ENCODE measurements at places on chromosomes 16 and 17. TPM values are rescaled to one million over a fixed set of nuclear protein-coding genes. Genes with fewer than 3 reads are reported as not detected.

DNA sequence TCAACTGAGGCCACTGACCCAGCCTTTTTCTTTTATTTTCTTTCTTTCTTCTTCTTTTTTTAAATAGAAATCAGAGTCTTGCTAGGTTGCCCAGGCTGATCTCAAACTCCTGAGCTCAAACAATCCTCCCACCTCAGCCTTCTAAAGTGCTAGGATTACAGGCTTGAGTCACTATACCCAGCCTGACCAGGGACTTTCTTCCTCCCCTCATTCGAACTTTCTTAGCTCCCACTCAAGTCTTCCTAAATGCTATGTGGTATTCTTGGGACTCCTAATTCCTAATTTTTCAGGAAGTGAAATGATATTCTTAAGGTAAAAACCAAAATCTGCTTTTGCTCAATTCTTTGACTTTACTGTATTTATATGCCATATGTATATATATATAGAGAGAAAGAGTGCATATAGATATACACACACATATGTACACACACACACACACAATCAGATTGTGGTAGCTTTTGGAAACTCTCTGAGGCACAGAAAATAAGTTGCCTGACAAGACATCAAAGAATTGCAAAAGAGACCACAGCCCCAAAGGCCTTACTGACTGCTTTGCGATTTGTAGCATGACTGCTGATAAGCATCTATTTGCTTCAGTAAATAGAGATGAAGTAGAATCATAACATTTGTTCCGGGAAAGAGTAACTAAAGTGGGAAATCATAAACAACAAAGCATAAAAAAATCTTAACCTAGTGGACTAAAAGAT is 9.5 kb upstream of the AMZ2 start:
- DNase-seq: no peak

DNA sequence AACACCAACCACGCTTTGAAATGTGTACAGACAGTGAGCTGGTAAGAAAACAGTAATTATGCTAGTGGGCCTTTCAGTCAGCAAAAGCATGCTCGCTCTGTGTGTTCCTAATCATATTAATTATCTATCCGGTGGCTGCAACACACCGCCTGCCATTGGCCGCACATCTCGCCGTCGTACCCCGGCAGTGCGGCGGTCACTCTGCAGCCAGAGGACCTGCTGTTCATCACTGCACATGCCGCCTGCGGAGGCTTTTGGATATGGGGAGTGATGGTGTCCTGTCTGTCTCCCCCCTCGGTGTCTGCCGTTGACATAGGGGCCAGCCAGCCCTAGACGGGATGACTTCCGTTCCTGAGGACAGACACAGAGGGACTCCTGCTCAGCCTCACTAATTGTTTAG is 68.5 kb downstream of the RPA1 start:
- DNase-seq: no peak

GRCh38 chr16:12586701-12587100 is 217.0 kb downstream of the CPPED1 start:
- DNase-seq: no peak

DNA sequence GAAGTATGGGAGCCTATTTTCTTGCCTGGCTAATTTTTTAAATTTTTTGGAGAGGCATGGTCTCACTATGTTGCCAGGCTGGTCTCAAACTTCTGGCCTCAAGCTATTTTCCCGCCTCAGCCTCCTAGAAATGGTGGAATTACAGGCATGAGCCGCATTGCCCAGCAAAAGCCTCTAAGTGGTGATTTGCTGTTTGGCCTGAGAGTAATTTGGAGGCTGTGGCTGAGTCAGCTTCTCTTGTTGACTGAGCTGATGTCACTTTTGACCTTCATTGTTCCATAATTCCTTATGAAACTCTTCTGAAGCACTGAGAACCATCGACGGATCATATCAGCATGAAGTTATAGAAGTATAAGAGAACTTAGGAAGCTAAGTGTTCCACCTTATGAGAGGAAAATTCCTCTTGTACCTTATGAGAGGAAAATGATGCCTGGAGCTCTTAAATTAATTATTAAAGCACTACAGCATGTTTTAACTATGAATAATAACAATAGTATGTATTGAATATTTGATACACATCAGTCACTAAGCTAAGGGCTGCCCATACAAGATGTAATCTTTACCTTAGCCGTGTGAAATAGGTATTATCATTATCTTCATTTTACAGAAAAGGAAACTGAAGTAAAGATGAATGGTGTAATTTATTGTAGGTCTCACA is 220.8 kb upstream of the MON1B start:
- DNase-seq: no peak

DNA sequence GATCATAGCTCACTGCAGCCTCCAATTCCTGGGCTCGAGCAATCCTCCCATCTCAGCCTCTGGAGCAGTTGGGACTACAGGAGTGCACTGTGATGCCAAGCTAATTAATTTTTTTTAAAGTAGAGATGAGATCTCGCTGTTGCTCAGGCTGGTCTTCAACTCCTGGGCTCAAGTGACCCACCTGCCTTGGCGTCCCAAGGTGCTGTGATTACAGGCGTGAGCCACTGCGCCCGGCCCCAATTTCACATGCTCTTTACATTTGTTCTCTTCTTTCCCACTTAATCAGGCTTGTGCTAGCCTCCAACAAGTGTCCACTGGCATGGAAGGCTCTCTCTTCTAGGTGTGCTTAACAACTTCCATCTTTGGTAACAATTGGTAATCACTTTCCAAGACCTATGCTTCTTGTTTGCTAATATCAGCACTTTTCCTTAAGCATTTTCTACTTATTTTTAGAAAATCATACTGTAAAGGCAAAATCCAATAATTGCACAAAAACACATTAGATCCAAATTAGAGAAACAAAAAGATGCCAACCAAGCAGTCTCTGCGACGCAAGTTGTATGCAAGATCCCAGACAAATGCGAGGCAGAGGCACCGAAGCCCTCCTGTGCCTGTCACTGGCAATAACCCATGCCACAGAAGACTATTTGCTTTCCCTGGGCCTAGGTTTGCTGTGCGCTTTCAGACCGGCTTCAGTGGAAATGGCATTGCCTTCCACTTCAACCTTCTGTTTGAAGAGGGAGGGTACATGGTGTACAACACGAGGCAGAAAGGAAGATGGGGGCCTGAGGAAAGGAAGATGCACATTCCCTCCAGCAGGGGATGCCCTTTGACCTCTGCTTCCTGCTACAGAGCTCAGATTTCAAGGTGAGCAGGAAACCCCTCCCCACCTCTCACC is 52.6 kb downstream of the NOS2 start:
- DNase-seq: no peak

DNA sequence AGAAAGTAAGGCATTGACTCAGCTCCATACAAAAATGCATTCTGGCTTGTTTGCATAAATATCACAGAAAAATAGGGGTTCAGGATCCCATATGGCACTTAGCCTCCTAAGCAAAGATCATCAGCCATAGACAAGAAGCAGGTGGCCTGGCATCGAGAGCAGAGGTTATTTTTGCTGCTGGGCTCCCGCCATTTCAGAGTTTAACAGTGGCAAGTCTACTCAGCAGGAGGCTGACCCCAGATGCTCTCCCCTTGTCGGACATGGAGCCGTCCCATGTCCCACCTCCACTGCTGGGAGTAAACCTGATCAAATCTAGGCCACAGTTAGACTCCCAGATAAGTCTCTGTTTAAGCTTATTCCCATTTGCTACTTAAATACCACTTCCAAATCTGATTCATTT is 269.1 kb downstream of the FTO start:
- DNase-seq: no peak

DNA sequence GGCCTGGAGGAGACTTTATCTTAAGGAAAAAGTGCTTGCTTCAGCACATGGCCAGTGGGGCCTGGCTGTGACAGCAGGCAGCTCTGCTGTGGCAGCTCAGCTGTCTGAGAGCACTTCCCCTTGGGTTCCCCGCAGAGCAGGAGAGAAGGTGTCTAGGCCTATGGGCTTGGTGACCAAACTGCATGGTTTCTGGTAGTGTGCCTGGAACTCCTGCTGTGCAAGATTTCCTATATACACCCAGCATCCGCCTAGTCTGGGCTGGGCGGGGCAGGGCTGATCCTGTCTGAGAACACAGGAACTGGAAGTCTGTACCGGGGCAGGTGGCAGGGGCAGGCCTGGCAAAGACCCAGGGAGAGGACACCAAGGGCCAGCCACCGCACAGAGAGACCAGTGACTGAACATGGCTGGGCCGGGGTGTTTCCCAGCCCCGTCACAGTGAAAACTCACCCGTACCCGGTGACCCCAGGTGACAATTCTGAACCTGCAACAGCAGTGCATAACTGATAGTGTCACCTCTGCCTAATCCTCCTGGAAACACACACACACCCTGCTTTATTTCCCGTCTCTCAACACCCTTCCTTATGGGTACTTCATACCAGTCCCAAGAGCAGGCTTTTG is 39.3 kb downstream of the CHD9 start:
- DNase-seq: no peak

DNA sequence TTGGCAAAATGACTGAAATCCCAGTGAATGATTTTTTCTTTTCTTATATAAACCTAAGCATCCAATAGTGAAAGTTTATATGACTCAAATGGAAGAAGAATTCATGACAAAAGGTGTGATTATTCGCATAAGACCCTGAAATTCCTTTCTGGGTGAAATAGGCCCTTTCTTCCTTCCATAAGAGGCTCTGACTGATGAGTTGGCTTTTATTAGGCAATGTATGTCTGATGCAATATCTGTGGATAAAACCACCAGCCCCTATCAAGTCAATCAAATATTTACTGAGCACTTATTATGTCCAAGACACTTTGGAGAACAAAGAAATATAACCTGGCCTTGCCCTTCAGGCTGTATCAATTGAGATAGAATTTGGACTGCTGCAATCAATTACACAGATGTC is 316.6 kb downstream of the CDH13 start:
- no peak for DNase-seq

DNA sequence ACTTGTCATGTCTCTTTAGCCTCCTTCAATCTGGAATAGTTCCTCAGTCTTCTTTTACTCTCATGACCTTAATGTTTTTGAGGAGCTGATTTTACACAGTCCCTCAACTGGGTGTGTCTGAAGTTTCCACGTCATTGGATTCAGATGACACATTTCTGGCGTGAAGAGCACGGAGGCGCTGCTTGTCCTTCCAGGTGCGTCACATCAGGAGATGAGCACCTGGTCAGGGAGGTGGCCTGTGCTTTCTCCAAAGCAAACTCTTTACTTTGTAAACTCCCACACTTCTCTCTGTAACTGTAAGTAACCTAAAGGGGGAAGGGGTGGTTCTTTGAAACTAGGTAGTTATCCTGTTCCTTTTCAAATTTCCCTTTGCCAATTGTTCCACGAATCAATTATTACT is 52.5 kb upstream of the MNT start:
- DNase-seq: no peak

Gene CEMP1
- not detected for total RNA-seq

DNA sequence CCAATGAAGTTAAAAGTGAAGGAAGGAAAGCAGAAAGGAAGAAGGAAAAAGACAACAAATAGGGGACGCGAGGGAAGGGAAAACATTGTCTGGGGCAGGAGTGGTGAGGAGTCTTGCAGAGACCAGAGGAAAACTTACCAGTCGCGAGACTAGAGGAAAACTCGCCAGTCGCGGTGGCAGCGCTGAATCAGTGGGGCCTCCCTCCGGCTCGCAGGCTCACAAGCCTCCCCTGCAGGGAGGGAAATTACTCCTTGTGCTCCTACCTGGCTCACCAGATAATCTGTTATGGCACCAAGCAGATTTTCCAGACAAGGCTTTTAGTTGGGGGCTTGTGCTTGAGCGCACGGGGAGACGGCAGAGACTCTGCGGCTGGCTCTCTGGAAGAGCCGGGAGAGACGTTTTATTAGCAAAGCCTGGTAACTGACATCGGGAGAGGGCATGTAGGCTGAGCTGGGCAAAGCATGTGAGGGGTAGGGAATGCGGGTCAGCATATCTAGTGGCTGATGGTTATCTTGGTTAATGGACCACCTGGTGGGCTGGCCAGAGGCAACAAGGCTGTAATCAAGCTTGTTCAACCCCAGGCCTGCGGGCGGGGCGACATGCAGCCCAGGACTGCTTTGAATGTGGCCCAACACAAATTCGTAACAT is 37.1 kb downstream of the LCMT1 start:
- peak; percentile 49 for DNase-seq
